ENCODE measurements at places on chromosomes 7 and 10. TPM values are rescaled to one million over a fixed set of nuclear protein-coding genes. Genes with fewer than 3 reads are reported as not detected.

DNA sequence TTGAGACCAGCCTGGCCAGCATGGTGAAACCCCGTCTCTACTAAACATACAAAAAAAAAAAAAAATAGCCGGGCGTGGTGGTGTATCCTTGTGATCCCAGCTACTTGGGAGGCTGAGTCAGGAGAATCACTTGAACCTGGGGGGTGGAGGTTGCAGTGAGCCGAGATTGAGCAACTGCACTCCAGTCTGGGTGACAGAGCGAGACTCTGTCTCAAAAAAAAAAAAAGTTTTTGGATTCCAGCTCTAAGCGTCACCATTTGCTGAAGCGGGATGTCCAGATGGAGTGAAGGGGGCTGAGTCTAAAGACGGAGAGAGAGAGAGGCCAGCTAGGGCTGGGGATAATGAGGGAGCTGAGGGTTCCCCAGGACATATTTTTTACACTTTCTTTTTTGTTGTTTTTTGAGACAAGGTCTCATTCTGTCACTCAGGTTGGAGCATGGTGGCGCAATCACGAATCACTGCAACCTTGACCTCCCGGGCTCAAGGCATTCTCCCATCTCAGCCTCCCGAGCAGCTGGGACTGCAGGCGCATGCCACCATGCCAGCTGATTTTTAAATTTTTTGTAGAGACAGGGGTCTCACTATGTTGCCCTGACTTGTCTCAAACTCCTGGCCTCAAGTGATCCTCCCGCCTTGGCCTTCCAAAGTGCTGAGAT lies 9.4 kb upstream of the HK1 start:
- no peak overlapping the region for H3K27ac ChIP-seq
- H3K36me3 ChIP-seq = no peaks in the 10 kb centered on the region
- H3K27me3 ChIP-seq = no peaks in the 10 kb centered on the region
- H3K4me1 ChIP-seq = no peaks in the 10 kb centered on the region
- no peak overlapping the region for H3K4me3 ChIP-seq

GRCh38 chr7:8125680-8126444 lies 136.1 kb downstream of the ICA1 start:
- H3K27me3 ChIP-seq = no peaks in the 10 kb centered on the region
- DNase-seq = no peak
- peaks cover 11% of the 10 kb centered on the region for H3K36me3 ChIP-seq

ZNF277 gene
- 12.9 TPM for total RNA-seq

GRCh38 chr7:85175217-85175616 lies 11.6 kb downstream of the SEMA3D start:
- no peak overlapping the region for H3K4me3 ChIP-seq
- DNase-seq = no peak
- H3K27ac ChIP-seq = no peak overlapping the region
- no peaks in the 10 kb centered on the region for H3K4me1 ChIP-seq

GRCh38 chr10:129883029-129883428 lies 81.0 kb downstream of the EBF3 start:
- no peak for DNase-seq
- H3K27me3 ChIP-seq = peaks cover 8% of the 10 kb centered on the region
- peaks cover 5% of the 10 kb centered on the region for H3K4me1 ChIP-seq
- H3K27ac ChIP-seq = no peak overlapping the region
- no peaks in the 10 kb centered on the region for H3K36me3 ChIP-seq

- H3K4me1 ChIP-seq = no peaks in the 10 kb centered on the region
- no peaks in the 10 kb centered on the region for H3K27me3 ChIP-seq
- H3K4me3 ChIP-seq = no peak overlapping the region
- DNase-seq = no peak
These were observed 47.4 kb downstream of the KCND2 start for GRCh38 chr7:120320218-120320961.

DNA sequence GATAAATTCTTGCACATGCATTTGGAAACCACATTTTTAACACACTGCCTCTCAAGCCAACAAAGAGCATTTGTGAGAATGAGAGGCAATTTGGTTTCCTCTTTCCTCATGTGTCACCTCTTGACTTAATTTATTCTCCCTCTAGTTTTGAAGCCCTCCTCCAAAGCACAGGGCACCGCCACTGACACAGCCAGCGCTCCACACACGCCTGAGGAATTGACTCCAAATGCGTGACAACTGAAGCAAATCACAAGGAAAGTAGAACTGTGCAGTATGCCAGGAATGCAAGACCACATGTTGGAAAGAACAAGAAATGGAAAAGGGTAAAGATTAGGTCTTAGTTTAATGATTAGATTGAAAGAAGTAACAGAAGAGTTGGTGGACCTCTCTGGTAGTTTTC lies 173.3 kb downstream of the LSM5 start:
- no peak overlapping the region for H3K27ac ChIP-seq
- H3K4me1 ChIP-seq = peaks cover 11% of the 10 kb centered on the region
- no peaks in the 10 kb centered on the region for H3K27me3 ChIP-seq
- no peaks in the 10 kb centered on the region for H3K36me3 ChIP-seq
- DNase-seq = no peak

CDNF gene
- 15.3 TPM for total RNA-seq

GRCh38 chr7:148754912-148755311 lies 56.2 kb downstream of the CUL1 start:
- no peaks in the 10 kb centered on the region for H3K4me1 ChIP-seq
- no peaks in the 10 kb centered on the region for H3K27me3 ChIP-seq
- H3K36me3 ChIP-seq = peaks cover 8% of the 10 kb centered on the region
- no peak overlapping the region for H3K4me3 ChIP-seq
- no peak overlapping the region for H3K27ac ChIP-seq

DNA sequence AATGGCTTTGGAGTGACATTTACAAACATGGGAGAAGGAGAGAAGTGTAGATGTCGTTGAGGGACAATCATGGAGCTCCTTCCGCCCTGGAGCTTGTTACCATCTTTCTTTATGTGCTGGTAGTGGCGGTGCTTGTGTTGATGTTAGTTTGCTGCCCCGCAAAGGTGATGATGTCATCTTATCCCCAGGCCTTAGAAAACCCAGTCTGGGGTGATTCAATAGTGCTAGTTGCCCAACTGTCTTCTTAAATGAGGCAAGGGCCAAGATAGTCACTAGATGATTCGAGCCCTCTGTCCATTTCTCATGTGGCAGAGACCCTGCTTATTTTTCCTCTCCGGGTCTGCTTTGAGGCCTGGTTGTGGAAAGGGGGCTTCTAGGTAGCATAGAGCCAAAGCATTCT lies 277.4 kb downstream of the CCSER2 start:
- H3K27me3 ChIP-seq = no peaks in the 10 kb centered on the region
- H3K36me3 ChIP-seq = no peaks in the 10 kb centered on the region
- H3K4me3 ChIP-seq = no peak overlapping the region
- no peak for DNase-seq

DNA sequence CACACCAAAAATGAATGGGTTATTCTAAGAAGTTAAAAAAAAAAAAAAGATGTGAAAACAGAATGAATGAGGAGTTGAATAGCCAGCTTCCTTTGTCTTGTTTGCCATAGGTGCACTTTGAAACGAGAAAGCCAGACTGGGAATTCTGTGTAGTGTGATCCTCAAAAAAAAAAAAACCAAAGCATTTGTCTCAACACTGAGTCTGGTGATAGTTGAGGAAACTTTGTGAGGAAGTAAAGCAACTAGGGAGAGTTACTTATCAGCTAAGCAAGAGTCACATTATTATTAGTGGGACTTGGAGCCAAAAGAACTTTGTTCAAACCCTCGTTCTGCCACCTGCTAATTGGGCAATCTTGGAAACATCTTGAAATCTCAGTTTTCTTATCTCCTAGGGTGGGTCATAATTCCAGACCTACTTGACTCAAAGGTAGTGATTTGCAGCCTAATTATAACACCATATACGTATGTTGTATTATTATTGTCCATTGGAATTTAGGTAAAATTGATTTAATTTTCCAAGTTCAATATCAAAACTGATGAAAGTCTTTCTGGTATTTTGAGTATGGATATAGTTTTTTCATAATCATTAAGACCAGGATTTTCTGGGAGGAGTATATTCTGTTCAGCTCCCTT lies 99.8 kb upstream of the GJD4 start:
- no peak overlapping the region for H3K27ac ChIP-seq
- no peak overlapping the region for H3K4me3 ChIP-seq
- no peaks in the 10 kb centered on the region for H3K27me3 ChIP-seq

DNA sequence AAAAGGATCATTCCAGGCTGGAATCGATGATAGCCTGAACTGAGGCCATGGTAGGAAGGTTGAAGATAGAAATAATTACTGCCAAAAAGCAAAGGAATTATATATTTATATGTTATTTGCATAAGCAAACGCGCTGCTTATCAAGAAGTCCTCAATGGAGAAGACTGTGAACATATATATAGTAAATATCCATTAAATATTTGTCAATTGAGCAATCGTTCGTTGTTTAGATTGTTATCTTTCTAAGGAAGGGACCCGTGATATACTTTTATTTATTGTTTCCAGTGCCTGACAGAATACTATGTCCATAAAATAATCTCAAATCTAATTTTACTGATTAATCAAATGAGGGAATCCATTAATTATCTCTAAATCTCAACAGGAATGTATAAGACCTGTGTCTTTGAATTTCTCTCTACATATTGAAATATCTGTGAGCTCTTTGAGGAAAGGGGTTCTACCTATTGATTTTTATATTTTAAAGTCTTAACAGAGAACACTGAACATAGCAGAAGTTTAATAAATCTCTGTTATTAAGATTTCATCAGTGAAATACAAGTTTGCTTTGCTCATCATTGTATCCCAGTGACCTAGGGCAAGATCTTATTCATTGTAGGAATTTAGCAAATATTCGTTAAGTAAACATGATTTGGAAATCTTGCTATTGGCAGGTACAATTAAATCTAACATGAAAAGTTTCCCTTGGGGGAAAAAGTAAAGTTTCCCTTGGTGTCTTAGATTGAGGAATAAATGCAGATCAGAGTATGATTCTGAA lies 12.0 kb upstream of the HERC4 start:
- H3K4me3 ChIP-seq = no peak overlapping the region
- no peaks in the 10 kb centered on the region for H3K4me1 ChIP-seq
- no peaks in the 10 kb centered on the region for H3K36me3 ChIP-seq
- no peak overlapping the region for H3K27ac ChIP-seq
- H3K27me3 ChIP-seq = no peaks in the 10 kb centered on the region

DNA sequence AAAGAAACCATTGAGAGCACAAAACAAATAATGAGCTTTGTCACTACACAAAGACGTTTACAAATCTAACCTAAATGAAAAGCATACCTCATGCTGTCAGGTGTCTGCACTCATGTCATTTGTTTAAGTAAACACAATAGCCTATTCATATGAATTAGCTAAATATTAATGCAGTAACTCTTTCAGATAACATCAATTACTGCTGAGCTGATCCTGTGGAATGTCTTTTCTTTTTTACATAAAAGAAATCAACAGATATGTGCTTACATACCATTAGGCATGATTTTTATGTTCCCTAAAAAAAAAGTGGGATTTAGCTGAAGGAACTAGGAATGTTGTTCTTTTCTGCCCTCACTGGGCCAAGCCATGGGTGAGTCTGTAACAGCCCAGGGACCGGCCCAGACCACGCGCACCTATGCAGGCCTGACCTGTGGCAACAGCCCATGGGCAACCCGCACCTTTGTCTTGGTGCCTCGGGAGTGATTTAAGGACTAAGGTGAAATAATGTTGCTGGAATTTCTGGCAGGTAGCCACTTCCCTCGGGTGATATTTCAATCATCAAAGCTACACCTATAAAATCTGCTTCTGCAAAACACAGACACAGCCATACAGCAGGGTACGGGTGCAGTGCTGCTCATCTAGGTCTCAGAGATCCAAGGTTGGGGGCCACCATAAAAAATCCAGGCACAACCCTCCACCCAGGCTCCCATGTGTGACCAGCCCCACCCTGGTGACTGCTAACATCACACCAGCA lies 44.6 kb downstream of the FGFR2 start:
- H3K4me1 ChIP-seq = peaks cover 21% of the 10 kb centered on the region
- H3K36me3 ChIP-seq = no peaks in the 10 kb centered on the region
- DNase-seq = peak; percentile 62
- no peaks in the 10 kb centered on the region for H3K27me3 ChIP-seq

TAC1 gene
- total RNA-seq = not detected

- DNase-seq = no peak
- no peak overlapping the region for H3K4me3 ChIP-seq
- no peaks in the 10 kb centered on the region for H3K36me3 ChIP-seq
- H3K4me1 ChIP-seq = peaks cover 6% of the 10 kb centered on the region
- H3K27ac ChIP-seq = no peak overlapping the region
- H3K27me3 ChIP-seq = no peaks in the 10 kb centered on the region
These were observed 9.0 kb downstream of the SPOCK2 start for GRCh38 chr10:72079356-72079755.

GPR85 gene
- total RNA-seq = 0.26 TPM

DNA sequence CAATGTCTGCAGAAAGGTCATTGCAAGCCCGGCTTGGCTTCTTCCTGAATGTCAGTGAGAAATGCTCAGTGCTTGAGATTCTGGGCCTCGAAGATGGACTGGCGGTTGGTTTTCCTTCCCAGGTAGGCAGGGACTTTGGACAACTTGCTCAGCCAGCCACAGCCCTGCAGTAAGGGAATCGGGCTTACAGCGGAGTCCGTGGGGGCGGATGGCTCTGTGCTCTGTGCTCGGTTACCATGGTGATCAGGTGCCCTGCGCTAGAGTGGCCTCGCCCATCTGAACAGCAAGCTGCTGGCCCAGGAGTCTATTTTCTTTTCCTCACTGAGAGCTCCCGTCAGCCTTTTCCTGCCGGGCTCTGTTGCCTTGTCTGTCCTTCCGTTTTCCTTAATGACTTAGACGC lies 77.8 kb upstream of the SH2B2 start:
- H3K27me3 ChIP-seq = no peaks in the 10 kb centered on the region
- no peak for DNase-seq
- peaks cover 7% of the 10 kb centered on the region for H3K36me3 ChIP-seq
- no peak overlapping the region for H3K27ac ChIP-seq
- no peak overlapping the region for H3K4me3 ChIP-seq
- H3K4me1 ChIP-seq = no peaks in the 10 kb centered on the region

LIPN gene
- total RNA-seq = not detected

GRCh38 chr10:23390809-23391208 lies 46.2 kb upstream of the C10orf67 start:
- H3K36me3 ChIP-seq = no peaks in the 10 kb centered on the region
- H3K4me1 ChIP-seq = no peaks in the 10 kb centered on the region
- DNase-seq = no peak
- no peaks in the 10 kb centered on the region for H3K27me3 ChIP-seq
- H3K27ac ChIP-seq = no peak overlapping the region
- H3K4me3 ChIP-seq = no peak overlapping the region

PTPN20 gene
- total RNA-seq = 0.99 TPM

TET1 gene
- total RNA-seq = 1.6 TPM

DNA sequence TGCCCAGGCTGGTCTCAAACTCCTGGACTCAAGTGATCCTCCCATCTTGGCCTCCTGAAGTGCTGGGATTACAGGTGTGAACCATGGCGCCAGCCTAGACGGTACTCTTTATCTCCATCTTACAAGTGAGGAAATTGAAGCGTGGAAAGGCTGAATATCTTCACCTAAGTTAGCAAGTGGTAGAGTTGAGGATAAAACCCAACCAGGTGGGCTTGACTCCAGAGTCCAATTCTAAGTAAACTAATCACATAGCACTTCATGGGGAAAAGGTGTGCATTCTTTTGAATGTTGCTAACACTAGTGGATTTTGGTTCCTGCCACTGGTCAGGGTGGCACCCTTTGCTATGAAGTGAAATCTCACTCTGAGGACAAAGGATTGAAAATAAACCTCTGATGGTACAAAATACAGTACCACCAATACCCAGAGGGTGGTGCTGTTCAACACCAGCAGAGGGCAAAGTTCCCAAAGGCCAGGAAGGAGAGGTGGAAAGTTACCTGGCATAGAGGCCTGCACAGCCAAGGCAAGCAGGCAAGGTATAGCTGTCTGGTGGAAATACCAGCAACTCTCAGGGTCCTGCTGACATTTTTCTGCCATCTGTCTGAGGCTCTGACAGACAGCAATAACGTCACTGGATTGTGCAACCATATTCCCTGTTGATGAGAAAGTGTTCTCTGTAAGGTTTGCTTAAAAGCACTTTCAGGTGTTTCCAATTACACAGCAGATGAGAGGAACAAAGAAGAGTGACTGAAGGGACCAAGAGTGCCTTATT lies 17.6 kb downstream of the ZDHHC16 start:
- peak; percentile 65 for DNase-seq
- H3K27me3 ChIP-seq = no peaks in the 10 kb centered on the region
- H3K4me1 ChIP-seq = peaks cover 8% of the 10 kb centered on the region
- H3K4me3 ChIP-seq = no peak overlapping the region

Data from body of pancreas (tissue), 4 donors.